Suprapubic skin (tissue), 4 donors: ENCODE measurements at places on chromosomes 5 and 9. TPM values are rescaled to one million over a fixed set of nuclear protein-coding genes. Genes with fewer than 3 reads are reported as not detected.

- H3K27ac ChIP-seq = no peak overlapping the region
- DNase-seq = no peak
- no peaks in the 10 kb centered on the region for H3K36me3 ChIP-seq
Observed at GRCh38 chr5:55521881-55522280, 12.9 kb downstream of the PLPP1 start.

DNA sequence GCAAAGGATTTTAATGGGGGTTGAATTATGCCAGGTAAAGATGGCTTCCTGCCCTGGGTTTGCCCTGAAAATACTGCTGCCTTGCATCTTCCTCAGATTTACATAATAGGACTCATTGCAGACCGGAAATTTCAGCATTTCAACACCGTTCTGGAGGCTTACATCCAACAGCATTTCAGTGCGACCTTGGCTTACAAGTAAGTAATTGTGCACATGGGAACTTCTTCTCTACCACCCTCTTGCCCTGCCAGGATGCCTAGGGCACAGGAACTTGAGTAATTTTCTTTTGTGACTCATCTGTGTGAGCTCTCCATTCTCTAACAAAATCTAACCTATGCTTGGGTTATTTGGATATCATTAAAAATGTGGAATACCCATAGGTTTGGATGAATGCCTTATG is 80.2 kb downstream of the DOCK2 start:
- no peak for DNase-seq
- peaks cover 2% of the 10 kb centered on the region for H3K36me3 ChIP-seq
- no peaks in the 10 kb centered on the region for H3K4me1 ChIP-seq
- H3K27ac ChIP-seq = no peak overlapping the region
- no peaks in the 10 kb centered on the region for H3K27me3 ChIP-seq

The SLC22A5 gene
- 23.7 TPM for total RNA-seq

GRCh38 chr5:120229036-120229435 is 235.1 kb upstream of the PRR16 start:
- H3K27me3 ChIP-seq = no peaks in the 10 kb centered on the region
- no peak overlapping the region for H3K27ac ChIP-seq

DNA sequence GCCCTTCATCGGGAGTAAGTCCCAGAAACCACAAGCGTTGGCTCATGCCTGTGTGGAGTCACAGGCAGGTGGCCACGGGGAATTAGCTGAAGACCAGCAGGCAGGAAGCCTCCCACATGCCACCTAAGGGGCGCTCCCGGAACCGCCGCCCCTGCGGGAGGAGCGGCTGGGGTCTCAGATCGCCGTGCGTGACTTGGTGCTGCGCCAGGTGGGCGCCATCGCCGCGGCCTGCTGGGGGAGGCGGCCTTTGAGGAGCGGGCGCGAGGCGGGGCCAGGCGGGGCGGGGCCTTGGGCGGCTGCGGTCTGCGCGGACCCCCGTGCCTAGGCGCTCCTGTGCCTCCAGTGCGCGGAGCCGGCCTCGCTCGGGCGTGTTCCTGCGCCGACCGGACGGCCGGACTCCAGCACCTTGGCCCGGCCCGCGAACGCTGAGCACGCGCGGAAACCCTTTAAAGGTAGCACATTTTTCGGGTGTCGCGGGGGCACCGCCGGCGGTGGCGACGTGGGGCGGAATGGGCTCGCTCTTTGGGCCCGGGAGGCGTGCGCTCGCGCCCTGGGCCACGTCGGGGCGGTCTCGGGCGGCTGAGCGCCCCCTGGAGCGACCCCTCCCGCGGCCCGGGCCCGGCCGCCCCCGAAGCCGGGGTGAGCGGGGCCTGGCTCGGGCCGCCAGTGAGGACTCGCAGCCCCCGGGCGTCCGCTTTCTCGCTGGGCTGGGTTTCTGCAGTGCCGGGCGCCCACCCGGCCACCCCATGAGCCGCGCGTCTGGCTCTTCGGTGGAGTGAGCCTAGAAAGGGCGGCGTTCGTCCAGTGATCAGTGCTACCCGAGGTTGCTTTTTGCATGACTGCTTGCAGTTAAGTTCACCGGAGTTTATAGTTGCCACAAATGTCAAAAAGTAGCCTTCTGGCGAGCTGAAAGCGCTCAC is 24.5 kb downstream of the LECT2 start:
- peaks cover 10% of the 10 kb centered on the region for H3K4me1 ChIP-seq
- no peak for DNase-seq
- peak overlapping the region; percentile 42 for H3K4me3 ChIP-seq
- H3K27me3 ChIP-seq = peaks cover 68% of the 10 kb centered on the region
- H3K36me3 ChIP-seq = no peaks in the 10 kb centered on the region
- H3K27ac ChIP-seq = no peak overlapping the region

The MARVELD2 gene
- total RNA-seq = 29.4 TPM

The GFI1B gene
- not detected for total RNA-seq

The TAL2 gene
- total RNA-seq = not detected

DNA sequence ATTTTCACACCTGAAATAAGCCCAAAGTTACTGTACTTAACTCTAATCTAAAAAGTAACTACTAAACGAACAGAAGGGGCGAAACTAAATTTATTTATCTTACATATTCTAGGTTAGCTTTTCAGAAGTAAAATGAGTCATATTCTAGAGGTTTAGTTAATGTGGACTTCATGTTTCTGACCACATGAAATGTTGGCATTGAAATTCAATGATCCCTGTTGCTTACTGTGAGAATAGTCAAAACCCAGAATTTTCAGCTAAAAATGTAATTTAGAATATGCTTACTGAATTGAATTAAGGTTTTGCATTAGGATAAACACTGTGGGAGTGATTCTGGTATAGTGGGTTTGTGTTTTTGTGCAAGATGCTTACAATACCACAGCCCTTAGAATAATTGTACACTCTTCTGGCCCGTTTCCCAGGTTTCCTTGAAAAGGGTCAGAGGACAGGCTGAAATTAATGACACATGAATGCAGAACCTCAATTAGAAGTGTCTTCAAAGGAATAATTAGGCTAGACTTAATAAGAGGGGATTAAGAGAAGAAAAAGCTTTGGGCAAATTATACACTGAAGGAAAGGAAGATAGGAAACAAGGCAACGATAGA is 1.4 kb upstream of the SNX18 start:
- no peak overlapping the region for H3K27ac ChIP-seq
- no peak for DNase-seq
- no peak overlapping the region for H3K4me3 ChIP-seq
- no peaks in the 10 kb centered on the region for H3K27me3 ChIP-seq
- no peaks in the 10 kb centered on the region for H3K36me3 ChIP-seq

The ZFP37 gene
- 3.7 TPM for total RNA-seq

DNA sequence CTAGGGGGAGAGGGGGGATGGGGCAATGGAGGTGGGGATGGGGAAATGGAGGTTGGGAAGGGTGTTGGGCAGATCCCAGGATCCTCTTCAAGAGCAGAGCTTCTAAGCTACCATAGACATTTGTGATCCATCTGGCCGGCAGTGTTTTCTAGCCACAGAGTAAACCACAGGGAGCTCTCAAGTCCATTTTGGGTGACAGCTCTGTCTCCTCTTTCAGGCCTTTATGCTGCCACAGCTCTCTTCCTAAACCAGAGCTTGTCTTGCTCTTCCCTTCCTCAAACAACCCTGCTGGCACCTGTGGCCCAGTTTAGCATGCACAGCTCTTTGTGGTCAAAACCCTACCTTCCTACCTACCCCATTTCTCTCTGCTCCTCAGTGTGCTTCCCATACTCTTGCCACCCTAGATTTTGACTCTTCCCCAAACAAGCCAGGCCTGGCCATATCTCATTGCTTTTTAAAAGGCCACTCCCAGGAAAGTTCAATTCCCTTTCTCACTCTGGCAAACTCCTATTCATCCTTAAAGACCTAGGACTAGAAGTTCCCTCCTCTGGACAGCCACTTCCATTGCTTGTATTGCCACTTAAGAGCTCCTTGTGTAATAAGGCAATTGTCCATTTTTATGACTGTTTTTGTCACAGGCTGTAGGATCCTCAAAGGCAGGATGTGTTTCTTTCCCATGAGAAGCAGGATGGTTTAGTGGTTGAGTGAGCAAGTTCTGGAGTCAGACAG is 84.3 kb upstream of the PANK3 start:
- peaks cover 4% of the 10 kb centered on the region for H3K36me3 ChIP-seq
- H3K4me1 ChIP-seq = peaks cover 6% of the 10 kb centered on the region
- DNase-seq = no peak
- H3K4me3 ChIP-seq = no peak overlapping the region

DNA sequence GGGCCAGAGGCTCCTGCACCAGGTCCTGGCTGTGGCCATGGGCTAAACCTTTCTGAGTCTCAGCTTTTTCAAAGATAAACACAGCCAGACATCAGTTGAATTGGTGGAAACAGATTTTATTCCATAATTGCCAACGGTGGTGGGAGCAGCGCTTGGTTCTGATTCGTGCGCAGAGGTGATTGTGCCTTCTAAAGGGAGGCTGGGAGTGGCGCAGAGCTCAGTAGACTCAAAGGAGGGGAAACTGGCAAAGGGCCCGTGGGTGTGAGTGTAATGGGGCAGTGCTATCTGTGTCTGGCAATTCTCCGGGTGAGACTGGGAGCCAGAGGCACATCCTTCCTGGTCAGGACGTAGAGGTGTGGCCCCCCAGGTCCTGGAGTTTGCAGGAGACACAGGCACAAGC is 169.4 kb upstream of the PPP1R26 start:
- H3K36me3 ChIP-seq = no peaks in the 10 kb centered on the region
- no peak for DNase-seq
- H3K4me1 ChIP-seq = peaks cover 3% of the 10 kb centered on the region
- no peak overlapping the region for H3K4me3 ChIP-seq
- H3K27me3 ChIP-seq = peaks cover 50% of the 10 kb centered on the region

The NXNL2 gene
- total RNA-seq = not detected

DNA sequence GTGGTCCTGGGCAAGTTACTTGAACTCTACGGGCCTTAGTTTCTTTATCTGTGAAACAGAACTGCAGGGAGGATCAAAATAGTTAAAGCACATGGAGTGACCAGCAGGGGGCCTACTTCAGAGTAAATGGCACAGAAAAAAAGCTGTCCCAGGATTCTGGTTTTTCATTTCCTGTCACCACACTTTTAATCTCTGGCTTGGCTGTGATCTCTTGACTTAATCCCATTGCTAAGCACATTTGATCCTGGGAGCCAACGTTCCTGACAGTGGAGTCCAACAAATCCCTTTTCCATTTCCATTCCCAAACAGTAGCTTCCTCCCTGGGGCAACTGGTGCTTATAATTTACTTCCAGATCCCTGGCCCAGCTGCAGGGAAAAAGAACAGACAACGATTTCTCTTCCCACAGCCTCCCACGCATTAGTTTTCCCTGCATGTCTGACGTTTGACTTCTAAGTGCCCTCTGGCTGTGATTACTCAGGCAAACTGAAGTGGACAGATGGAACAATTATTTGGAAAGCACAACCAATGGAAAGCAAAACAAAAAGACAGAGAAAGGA is 136.5 kb upstream of the STK32A start:
- H3K27me3 ChIP-seq = no peaks in the 10 kb centered on the region
- H3K27ac ChIP-seq = no peak overlapping the region
- H3K4me1 ChIP-seq = peaks cover 8% of the 10 kb centered on the region

The NFIL3 gene
- total RNA-seq = 34.8 TPM

DNA sequence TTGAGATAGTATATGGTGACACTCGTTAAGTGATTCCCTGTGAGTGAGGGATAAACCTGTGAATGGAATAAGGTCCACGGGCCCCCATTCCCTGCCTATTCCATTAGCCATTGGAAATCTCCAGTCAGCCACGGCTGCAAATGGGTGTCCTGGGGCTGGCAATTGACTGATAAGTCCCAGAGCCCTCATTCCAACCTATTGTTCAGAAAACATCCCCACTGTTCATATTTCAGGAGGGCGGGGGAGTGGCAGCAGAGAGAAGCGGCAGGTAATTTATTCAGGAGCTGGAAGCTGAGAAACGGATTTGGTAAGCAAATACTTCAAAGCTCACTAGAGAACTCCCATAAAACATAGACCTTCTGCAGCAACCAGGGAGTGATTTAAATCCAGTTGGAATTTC is 42.0 kb downstream of the TMEM174 start:
- H3K27me3 ChIP-seq = peaks cover 70% of the 10 kb centered on the region
- no peak for DNase-seq
- H3K27ac ChIP-seq = no peak overlapping the region
- H3K36me3 ChIP-seq = no peaks in the 10 kb centered on the region
- H3K4me3 ChIP-seq = no peak overlapping the region

The TEX53 gene
- total RNA-seq = not detected

The ENG gene
- total RNA-seq = 34.6 TPM

- H3K4me3 ChIP-seq = no peak overlapping the region
- peaks cover 75% of the 10 kb centered on the region for H3K36me3 ChIP-seq
- H3K27me3 ChIP-seq = no peaks in the 10 kb centered on the region
- H3K4me1 ChIP-seq = no peaks in the 10 kb centered on the region
Observed at GRCh38 chr9:37503736-37504135, 18.0 kb downstream of the POLR1E start.

The MZB1 gene
- total RNA-seq = not detected

GRCh38 chr5:157908459-157908858 is 49.5 kb upstream of the CLINT1 start:
- H3K4me3 ChIP-seq = no peak overlapping the region
- H3K27ac ChIP-seq = no peak overlapping the region
- no peaks in the 10 kb centered on the region for H3K36me3 ChIP-seq
- DNase-seq = no peak
- H3K27me3 ChIP-seq = no peaks in the 10 kb centered on the region

The DDX4 gene
- not detected for total RNA-seq

- no peak for DNase-seq
- H3K27ac ChIP-seq = no peak overlapping the region
- H3K27me3 ChIP-seq = no peaks in the 10 kb centered on the region
- H3K4me1 ChIP-seq = no peaks in the 10 kb centered on the region
Observed at GRCh38 chr9:98045234-98046179, 11.0 kb upstream of the NANS start.

GRCh38 chr9:77829420-77829819 is 181.3 kb upstream of the GNA14 start:
- no peak overlapping the region for H3K4me3 ChIP-seq
- no peak overlapping the region for H3K27ac ChIP-seq
- H3K4me1 ChIP-seq = peaks cover 4% of the 10 kb centered on the region
- H3K27me3 ChIP-seq = no peaks in the 10 kb centered on the region
- no peak for DNase-seq

DNA sequence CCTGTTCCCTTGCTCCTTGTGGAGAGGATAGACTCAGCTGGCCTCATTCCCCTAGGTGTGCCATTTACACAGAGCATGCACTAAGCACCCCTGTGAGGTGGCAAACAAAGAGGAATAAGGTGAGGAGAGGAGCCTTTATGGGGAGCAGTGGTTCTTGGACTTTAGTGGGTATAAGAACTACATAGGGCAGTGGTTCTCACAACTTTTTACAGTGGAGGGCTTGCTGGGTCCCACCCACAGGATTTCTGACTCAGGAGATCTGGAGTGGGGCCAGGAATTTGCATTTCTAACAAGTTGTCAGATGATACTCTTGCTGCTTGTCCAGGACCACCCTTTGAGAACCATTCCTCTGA is 42.0 kb downstream of the CSF1R start:
- H3K36me3 ChIP-seq = peaks cover 98% of the 10 kb centered on the region
- no peak overlapping the region for H3K27ac ChIP-seq
- no peak overlapping the region for H3K4me3 ChIP-seq
- DNase-seq = no peak

GRCh38 chr9:108963459-108964143 is 29.4 kb downstream of the ABITRAM start:
- DNase-seq = no peak
- H3K27ac ChIP-seq = no peak overlapping the region
- H3K4me1 ChIP-seq = no peaks in the 10 kb centered on the region
- peaks cover 7% of the 10 kb centered on the region for H3K36me3 ChIP-seq
